ENCODE measurements at places on chromosomes 4 and X.

- no peak for DNase-seq
Measured at GRCh38 chrX:51024106-51024696, 113.7 kb downstream of the BMP15 start.

DNA sequence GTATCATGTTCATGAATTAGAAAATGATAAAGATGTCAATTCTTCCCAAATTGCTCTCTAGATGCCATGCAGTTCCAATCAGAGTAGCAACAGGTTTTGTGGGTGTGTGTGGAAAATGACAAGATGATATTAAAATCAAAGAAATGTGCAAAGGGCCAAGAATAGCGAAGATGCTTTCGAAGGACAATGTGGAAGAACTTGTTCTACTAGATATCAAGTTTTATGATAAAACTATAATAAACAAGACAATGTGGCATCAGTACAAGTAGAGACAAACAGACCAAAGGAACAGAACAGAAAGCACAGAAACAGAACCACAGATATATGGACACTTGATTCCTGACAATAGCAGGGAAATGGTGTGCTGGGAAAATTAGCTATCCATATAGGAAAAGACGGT, 9.0 kb downstream of the TAB3 start:
- no peak for DNase-seq

GRCh38 chrX:113962343-113962742, 621.5 kb upstream of the HTR2C start:
- DNase-seq: no peak

- DNase-seq: no peak
Measured at GRCh38 chr4:24639714-24640113, 55.4 kb upstream of the DHX15 start.

Measured in putamen (tissue), 1 donor.